ENCODE measurements at places on chromosomes 4 and X. TPM values are rescaled to one million over a fixed set of nuclear protein-coding genes. Genes with fewer than 3 reads are reported as not detected.

Gene BTC
- not detected for total RNA-seq

Gene CLGN
- not detected for total RNA-seq

Gene RGN
- total RNA-seq = not detected

Gene UCHL1
- 0.41 TPM for total RNA-seq

Data from CD4-positive, alpha-beta memory T cell (primary cell).